Fibroblast of skin of left biceps (primary cell): ENCODE measurements at places on chromosomes 3 and 15.

DNA sequence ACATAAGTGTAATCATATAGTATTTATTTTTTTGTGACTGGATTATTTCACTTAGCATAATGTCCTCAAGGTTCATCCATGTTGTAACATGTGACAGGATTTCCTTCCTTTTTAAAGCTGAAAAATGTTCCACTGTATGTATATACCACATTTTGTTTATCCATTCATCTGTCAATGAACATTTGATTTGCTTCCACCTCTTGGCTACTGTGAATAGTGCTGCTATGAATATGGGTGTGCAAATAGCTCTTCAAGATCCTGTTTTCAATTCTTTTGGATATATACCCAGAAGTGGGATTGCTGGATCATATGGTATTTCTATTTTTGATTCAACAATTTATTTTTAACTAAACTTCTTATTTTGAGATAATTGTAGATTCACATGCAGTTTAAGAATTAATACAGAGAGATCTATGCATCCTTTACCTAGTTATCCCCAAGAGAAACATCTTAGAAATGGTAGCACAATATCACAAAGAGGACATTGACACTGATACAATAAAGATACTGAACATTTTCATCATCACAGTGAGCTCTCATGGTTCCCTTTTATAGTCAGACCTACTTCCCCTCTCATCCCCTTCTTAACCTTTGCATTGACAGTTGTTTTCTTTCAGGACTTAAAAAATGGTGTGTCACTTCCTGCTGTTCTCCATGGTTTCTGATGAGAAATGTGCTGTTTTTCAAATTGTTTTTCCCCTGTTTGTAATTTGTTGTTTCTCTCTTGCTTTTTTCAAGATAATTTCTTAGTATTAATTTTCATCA lies 90.1 kb downstream of the SATB1 start:
- DNase-seq, result no peak

- no peak for DNase-seq
Measured at GRCh38 chr15:31265871-31266711, 60.5 kb upstream of the KLF13 start.

DNA sequence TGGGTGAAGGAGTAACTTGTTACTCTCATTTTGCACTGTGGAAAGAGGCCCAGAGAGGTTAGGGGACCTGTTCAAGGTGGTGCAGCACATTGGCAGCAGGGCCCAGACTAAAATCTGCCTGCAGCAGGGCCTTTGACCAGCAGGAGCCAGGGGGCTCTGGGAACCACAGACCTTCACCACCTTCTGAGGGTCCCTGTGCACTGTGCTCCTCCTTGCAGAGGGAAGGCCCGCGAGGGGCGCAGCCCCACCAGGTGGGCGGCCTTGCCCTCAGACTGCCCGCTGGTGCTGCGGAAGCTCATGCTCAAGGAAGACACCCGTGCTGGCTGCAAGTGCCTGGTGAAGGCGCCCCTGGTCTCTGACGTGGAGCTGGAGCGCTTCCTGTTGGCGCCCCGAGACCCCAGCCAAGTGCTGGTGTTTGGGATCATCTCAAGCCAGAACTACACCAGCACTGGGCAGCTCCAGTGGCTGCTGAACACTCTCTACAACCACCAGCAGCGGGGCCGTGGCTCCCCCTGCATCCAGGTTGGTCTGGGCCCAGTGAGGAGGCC lies 61.5 kb upstream of the FGD5 start:
- DNase-seq, result no peak

DNA sequence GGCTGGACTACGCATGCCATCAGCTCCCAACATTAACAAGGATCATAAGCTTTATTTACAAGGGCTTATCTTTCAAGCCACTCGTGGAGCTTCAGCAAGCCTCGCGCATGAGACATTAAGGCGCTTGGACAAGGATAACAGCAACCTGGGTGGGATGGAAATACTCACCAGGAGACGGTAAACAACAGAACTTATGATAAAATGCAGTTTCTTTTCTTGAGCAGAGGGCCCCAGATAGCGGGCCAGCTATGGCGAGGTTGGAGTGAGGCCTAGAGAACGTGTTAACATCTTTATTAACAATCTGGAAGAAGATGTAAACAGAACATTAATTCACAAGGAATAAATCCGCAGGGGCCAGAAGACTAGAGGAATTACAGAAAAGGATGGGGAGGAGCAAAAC lies 158.2 kb downstream of the NTRK3 start:
- DNase-seq, result no peak

DNA sequence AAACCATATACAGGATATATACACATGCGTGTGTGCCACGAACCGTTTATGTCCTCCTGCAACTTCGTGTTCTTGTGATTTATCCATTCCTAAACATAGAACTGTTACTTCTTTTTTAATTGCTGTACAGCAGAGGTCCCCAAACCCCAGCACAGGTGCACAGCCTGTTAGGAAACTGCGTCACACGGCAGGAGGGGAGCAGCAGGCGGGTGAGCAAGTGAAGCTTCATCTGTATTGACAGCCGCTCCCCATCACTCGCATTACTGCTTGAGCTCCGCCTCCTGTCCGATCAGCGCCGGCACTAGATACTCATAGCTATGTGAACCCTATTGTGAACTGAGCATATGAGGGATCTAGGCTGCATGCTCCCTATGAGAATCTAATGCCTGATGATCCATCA lies 34.9 kb upstream of the NRROS start:
- DNase-seq, result no peak
